ENCODE measurements at places on chromosomes 16 and 17.
A peak's percentile ranks its signal among the peaks of the same experiment; 100 is the strongest.

- DNase-seq = no peak
Observed at GRCh38 chr17:39867084-39867879, 720 bp upstream of the ZPBP2 start.

GRCh38 chr17:35188111-35188510, 6.1 kb downstream of the SLC35G3 start:
- DNase-seq = no peak

- DNase-seq = no peak
Observed at GRCh38 chr17:32936186-32936893, 8.4 kb downstream of the TMEM98 start.

- no peak for DNase-seq
Observed at GRCh38 chr16:59305850-59306249, 571.7 kb upstream of the GOT2 start.

GRCh38 chr17:30555942-30556341, 78.7 kb downstream of the GOSR1 start:
- DNase-seq = no peak

GRCh38 chr17:35390663-35391062, 17.2 kb upstream of the SLFN11 start:
- no peak for DNase-seq

GRCh38 chr16:5196204-5196603, 98.6 kb upstream of the EEF2KMT start:
- DNase-seq = no peak

GRCh38 chr17:10119203-10120108, 79.0 kb downstream of the GAS7 start:
- no peak for DNase-seq

DNA sequence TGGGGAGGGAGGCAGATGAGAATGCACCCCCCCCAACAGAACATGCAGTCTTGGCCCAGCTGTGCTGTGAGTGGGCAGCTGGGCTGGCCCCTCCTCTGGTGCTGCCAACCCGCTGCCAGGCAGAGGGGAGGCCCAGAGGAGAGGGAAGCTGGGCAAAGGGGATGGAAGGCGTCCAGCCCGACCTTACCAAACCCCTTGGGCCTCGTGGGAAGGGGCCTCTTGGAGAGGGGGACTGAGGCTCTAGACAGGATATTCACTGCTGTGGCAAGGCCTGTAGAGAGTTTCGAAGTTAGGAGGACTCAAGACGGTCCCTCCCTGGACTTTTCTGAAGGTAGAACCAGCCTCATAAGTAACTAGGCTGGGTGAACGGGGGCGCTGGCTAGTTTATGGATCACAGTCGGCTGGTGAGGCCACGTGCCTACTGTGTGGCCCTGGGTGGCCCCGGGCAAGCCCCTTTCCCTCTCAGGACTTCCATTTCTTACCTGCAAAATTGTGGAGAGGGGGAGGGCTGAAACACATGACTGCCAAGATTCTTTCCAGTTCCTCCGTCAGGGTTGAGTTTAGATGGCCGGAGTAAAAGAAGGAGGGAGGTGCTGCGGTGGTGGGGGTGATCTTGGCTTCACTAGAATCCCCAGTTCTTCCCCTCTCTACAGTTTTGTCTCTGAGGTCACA, 857 bp upstream of the STAT5A start:
- no peak for DNase-seq

DNA sequence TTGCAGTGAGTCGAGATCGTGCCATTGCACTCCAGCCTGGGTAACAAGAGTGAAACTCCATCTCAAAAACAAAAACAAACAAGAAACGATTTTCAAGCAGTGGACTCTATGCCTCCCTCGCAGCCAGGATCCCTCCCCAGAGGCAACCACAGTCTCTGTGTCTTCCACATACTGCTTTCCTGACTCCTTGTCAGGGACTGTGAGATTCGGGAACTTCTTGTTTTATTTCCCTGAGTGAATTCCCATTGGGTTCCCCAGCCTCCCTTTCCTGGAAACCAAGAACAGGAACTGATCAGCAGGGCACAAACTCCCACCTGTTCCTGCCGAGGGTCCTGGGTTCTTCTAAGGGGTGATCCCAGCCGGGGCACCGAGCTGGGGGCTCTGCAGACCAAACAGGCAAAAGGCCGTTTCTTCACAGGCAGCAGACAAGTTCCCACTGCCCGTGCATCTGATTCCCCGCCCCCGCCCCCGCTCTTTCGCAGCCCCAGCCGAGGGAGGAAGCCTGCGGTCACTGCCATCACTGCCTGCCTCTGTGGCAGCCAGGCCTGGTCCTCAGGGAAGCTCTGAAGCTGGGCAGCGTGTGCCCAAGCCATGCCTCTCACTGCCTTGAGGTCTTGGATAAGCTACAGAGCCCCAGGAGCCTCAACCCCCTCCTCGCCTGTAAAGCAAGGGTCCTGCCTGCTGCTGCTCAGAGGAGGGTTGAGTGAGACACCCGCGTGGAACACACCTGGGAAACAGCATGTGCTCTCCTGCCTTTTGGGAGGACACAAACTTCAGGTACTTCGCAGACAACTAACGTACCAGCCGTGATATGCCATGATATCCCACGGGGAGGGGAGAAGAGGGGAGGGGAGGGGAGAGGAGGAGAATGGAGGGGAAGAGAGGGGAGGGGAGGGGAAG, 5.5 kb upstream of the PIEZO1 start:
- DNase-seq = no peak

GRCh38 chr17:19333736-19334290, 28.7 kb downstream of the B9D1 start:
- DNase-seq = no peak

GRCh38 chr17:21041741-21042457, 912 bp downstream of the USP22 start:
- DNase-seq = peak; percentile 83

- DNase-seq = no peak
Observed at GRCh38 chr17:1512351-1512750, 4.1 kb downstream of the INPP5K start.

DNA sequence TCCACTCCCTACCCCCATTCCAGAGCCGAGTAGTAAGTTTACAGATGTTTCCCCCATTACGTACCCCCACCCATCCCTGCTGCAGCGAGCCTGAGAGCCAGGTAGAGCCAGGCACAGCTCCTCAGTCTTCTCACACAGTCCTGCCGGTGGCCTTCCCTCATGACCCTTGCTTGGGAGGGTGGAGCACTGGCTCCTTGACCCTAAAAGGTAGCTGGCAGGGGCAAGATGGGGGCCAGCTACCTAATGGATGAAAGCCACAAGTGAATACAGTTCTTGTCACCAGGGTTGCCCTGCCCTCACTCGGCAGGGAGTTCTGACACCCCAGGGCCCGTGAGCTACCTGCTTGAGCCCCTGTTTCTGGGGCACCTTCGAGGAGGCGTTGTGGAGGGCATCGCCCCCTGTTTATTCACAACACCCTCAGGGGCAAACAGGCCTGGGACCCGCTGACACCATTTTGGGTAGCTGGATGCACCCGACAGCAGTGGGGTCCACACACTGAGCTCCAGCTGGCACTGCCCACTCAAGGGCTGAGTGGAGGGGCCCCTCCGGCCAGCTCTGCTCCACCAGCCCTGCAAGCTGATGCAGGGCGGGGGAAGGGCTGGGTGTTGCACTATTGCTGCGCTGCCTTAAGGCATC, 22.2 kb downstream of the ADAM11 start:
- no peak for DNase-seq

GRCh38 chr16:67161595-67162058, 1.9 kb downstream of the FBXL8 start:
- DNase-seq = no peak

GRCh38 chr17:19642373-19642893, 6.1 kb upstream of the ALDH3A2 start:
- DNase-seq = no peak

DNA sequence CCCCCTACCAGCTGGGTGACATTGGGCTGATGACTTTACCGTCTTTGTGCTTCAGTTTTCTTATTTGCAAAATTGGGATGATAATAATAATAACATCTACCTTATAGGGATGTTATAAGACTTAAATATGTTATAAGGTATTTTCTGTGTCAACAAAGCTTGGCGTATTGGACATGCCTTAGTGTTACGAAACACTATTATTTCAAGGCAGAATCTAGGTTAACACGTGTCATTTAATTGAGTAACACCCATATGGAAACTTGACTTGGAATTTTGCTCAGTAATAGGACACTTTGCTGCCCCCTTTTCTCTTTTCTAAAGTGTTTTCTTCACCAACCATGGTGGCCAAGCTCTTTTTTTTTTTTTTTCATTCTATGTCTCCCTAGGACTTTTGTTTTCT, 294.2 kb upstream of the SALL1 start:
- no peak for DNase-seq
